ENCODE measurements at places on chromosomes 5 and 9.

DNA sequence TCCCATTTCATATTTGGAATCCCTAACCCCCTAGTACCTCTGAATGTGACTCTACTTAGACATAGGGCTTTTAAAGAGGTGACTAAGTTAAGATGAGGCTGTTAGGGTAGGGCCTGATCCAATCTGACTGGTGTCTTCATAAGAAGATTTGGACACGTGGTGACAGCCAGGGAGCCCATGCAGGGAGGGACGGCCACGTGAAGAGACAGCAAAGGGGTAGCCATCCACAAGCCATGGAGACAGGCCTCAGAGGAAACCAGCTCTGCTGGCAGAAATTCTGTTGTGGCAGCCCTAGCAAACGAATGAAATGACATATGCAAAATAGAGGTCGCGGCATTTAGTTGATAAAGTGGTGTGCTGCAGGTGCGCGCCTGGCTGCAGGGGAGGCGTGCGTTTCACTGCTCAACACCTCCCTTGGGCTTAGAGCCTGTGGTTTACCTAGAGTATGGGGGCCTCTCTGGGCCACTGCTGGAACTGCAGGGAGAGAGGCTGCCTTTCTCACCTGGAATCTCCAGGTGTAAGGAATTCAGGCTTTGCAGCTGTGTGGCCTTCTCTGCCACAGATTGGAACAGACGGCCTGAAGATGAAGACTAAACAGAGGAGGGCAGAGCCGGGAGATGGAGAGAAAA is 7.1 kb upstream of the AFAP1L1 start:
- peak; percentile 72 for DNase-seq

DNA sequence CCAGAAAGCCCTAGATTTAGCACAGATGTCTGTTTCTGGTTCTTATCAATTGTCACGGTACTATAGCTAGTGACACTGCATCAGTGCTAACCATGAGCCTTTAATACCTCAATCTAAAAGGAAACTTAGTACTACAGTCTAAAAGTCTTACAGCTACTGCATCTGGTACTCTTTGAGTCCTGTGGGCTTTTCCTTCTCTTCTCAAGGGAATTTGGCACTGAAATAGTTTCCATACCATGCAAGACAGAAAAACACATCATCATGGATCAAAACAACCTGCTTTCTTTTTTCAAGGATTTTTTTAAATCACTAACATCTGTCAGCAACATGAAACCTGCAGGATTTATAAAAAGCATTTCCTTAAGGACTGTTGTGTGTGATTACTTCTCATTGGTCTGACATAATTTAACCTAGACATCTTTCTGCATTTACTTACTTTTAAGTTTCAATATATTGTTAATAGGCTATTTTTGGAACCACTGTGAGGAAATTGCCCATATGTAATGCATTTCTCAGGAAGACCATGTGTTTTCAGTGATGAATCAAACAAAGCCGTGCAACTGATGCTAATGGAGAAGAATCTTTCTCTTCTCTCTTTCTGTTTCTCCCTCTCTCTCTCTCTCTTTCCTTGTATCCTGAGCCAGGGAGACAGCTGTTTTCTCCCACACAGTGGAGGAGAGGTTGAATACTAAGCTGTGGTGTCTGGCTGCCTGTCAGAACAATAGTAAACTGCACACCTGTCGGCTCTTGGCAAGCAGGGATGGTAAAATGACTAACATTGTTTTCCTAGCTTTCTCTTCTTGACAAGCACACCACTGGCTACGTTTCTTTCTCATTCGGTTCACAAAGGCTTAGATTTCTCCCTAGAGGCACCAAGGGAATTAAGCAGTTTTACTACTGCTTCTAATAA is 273.4 kb downstream of the CSNK1G3 start:
- no peak for DNase-seq

DNA sequence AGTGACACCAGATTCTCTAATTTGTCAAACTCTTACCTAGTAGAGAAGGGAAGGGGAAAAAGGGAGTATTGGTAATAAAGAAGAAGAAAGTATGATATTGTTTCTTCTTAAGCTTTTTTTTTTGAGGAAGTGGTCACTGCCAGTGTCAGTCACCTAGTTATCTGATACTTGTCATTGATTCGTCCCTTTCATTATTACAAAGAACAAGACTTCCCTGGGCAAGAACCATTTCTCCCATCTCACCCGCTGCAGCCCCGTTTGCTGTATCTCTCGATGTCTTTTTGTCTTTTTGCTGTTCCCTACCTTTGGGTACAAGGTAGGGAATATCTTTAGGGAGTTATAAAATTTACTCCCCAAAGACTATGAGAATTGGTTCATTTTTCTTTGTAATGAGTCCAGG is 249.0 kb downstream of the ARHGAP26 start:
- DNase-seq = no peak

GRCh38 chr5:181245427-181246275 is 1.9 kb upstream of the RACK1 start:
- DNase-seq = no peak

- no peak for DNase-seq
These were observed 174.1 kb downstream of the MEF2C start for GRCh38 chr5:88708682-88709398.

DNA sequence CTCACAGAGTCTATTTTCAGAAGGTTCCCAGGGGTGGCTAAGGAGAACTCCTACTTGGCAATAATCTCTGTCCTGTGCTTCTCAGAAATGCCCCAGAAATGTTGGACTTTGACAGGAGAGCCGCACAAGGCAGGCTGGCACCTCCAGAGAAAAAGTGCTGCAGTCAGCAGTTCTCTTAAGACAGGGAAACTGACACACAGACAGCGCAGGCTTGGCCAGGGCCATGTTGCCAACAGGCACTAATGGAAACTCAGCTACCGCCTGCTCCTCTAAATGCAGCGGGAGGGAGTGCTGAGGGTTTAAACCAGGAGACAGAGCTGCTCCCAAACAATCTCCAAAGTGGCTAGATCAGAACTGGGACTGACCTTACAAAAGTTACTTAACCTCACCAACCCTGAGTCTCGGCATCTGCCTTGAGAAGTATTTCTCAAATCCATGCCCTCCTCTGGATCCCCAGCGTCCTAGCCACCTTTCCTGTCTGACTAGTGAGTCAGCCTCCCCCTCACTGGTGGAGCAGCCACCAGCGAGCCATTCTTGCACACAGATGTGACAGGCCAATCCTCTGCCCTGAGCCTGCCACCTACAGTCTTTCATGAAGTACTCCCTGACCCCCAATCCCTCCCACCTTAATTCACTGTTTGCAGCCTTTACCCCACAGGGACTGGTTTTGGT is 186.4 kb downstream of the CDK5RAP2 start:
- DNase-seq = no peak

- no peak for DNase-seq
These were observed 537.9 kb downstream of the HINT1 start for GRCh38 chr5:130627145-130627544.

GRCh38 chr9:69760278-69760610 is 433 bp upstream of the PTAR1 start:
- no peak for DNase-seq

DNA sequence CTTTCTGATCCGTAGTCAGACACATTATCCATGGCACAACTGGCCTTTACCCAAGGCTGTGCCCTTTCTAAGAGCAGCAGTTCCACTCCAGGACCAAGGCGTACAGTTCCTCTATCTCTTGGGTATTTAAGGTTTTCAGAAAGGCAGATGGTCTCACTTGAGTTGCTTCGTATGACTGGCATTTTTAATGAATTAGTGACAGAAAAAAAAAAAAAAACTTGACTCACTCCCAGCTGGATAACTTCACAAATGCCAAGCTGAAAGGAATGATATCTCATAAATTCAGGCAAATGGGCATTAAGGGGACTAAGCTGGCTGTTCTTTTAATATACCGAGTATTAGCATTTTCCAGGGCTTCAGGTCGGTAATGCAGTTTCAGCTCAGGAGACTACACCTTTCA is 60.7 kb downstream of the SLC24A2 start:
- no peak for DNase-seq

GRCh38 chr5:123101556-123101955 is 12.5 kb downstream of the PRDM6 start:
- DNase-seq = no peak

DNA sequence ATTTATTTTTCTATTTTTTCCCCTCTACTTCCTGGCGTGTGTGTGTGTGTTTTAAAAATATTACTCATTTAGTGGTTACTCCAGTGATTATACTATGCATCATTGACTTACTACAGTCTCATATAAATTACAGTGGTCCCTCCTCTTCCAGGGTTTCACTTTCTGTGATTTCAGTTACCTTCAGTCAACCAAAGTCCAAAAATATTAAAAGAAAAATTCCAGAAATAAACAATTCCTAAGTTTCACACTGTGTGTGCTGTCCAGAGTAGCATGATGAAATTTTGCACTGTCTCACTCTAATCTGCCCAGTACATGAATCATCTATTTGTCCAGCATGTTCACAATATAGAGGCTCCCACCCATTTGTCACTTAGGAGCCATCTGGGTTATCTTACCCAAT is 47.4 kb upstream of the CCDC112 start:
- no peak for DNase-seq

GRCh38 chr5:94480486-94480885 is 137.9 kb downstream of the KIAA0825 start:
- no peak for DNase-seq

- no peak for DNase-seq
These were observed 136.4 kb downstream of the WDR41 start for GRCh38 chr5:77355751-77356150.

All from activated CD8-positive, alpha-beta memory T cell treated with anti-CD3 and anti-CD28 coated beads for 24 hours (primary cell).